ENCODE measurements at places on chromosomes 6 and 20.

GRCh38 chr6:64185621-64186020 lies 550.0 kb downstream of the PHF3 start:
- no peak for DNase-seq

DNA sequence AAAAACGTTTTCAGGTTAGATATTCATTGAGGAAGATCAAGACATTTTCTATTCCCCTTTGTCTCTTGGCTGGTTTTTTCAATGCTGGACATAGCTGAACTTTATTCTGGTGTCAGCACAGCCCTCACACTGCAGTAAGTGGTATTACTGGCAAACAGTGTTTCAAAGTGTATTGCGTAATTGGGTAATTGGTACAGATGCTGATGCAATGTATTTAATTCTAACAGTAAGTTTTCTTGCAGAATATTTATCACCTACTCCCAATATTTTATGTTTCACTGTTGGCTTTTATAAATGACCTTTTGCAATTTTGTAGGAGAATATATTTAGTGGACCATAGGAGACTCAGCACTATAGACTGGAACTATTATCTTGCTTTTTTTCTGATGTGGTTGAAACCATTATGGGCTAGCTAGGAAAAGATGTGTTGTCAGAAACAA lies 287.6 kb upstream of the SOX4 start:
- no peak for DNase-seq

- no peak for DNase-seq
Observed at GRCh38 chr6:15269011-15269410, 23.1 kb downstream of the JARID2 start.

GRCh38 chr6:148054219-148054618 lies 288.4 kb upstream of the SASH1 start:
- no peak for DNase-seq

DNA sequence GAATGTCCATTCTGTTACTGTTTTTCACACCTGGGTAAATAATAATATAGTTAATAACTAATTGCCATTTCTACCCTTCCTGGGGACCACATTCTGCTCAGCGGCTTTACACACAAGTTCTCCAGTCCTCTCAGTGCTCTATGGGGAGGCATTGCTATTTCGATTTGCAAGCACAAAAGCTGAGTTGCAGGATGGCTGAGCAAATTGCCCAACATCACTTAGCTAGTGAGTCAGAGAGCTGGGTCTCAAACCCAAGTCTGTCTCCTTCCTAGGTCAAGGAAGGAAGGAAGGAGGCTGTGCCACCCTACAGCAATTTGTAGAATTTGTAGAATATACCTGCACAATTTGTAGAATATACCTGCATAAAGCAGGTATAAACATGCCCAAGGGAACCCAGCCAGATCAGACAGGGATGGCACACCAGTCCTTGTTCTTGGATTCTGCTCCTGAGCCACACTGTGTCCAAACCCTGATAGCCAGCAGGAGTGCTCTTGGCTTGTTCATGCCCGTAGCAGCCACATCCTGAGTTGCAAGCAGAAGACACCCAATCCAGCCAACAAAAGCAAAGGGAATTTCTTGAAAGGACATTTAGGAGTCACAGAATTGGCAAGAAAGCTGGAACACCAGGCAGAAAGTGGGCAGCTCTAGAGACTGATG lies 56.9 kb downstream of the LY86 start:
- no peak for DNase-seq

DNA sequence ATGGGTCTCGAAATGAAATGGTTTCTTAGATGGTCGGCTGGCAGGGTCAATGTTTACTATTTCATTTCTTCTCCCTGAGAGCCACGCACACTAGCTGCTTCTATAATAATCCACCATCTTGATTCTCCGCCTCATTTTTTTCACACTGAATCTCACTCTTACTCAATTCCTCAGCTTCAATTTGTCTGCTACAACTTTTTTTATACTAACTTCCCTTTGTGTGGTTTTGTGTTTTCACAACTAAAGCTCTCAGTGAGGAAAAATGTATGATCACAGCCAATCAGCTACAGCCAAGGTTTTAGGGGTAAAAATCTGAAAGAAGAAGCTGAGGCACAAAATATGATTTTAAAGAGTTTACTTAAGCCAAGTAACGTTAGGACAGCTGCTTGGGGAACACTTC lies 1309.4 kb downstream of the EPHA7 start:
- DNase-seq = no peak

DNA sequence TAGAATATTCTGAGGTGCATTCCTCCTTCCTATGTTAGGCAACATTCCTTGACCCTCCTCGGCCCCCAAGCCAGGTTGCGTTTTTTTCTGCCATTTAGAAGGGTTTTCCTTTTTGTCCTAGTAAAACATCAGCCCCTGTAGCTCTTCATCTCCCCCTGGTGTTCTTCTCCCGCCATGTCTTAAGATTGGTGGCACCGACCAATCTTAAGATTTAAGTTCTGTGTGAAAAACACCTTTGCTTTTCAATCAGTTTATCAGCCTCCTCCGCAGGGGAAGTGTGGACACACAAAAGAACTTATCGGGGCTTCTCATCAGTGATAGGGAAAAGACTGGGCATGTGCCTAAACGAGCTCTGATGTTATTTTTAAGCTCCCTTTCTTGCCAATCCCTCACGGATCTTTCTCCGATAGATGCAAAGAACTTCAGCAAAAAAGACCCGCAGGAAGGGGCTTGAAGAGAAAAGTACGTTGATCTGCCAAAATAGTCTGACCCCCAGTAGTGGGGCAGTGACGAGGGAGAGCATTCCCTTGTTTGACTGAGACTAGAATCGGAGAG lies 719 bp upstream of the EDN1 start:
- no peak for DNase-seq

DNA sequence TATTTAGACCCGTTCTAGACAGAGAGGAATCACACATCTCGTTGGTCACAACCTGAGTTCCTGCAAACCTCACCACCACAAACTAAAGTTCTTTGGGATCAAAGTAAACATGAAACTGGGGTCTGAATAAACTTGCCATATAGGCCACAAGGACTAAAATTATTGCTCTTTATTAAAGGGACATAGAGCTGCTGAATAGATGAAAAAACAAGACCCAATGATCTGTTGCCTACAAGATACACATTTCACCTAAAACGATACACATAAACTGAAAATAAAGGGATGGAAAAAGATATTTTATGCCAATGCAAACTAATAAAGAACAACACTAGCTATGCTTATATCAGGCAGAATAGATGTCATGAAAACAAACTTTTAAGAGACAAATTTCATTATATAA lies 623.0 kb downstream of the TBC1D32 start:
- no peak for DNase-seq

DNA sequence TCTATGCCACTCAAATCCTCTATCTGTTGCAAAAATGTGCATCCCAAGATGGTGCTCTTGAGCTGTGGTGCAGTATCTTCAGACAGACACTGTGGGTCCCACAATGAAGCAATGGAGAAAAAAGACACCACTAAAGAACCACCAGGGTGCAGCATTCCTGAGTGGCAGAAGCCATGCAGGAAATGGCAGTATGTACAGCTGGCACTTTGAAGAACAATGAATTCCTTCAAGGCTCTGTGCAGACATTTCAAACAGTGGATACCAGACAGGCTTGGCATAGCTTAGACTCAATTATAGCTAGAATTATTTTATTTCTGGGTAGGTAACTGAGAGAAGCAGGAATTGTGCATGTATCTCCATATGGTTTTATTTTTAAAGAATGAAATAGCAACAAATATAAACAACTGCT lies 24.0 kb upstream of the HDAC2 start:
- peak; percentile 93 for DNase-seq

DNA sequence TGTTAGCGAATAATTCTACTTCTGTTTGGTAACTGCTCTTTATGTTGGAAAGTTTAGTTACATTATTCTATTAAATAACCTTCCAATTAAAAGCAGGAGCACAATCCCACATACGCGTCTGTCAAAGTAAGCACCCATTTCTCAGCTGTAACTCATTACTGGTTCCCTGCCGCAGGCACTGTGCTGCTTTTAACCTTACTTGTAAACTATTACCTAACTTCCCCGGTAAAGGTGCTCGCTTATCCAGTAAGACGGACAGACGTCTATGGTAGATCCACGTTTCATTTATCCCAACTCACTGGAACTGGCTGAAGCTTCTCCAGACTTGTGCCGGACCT lies 529 bp upstream of the ENPP4 start:
- peak; percentile 10 for DNase-seq

DNA sequence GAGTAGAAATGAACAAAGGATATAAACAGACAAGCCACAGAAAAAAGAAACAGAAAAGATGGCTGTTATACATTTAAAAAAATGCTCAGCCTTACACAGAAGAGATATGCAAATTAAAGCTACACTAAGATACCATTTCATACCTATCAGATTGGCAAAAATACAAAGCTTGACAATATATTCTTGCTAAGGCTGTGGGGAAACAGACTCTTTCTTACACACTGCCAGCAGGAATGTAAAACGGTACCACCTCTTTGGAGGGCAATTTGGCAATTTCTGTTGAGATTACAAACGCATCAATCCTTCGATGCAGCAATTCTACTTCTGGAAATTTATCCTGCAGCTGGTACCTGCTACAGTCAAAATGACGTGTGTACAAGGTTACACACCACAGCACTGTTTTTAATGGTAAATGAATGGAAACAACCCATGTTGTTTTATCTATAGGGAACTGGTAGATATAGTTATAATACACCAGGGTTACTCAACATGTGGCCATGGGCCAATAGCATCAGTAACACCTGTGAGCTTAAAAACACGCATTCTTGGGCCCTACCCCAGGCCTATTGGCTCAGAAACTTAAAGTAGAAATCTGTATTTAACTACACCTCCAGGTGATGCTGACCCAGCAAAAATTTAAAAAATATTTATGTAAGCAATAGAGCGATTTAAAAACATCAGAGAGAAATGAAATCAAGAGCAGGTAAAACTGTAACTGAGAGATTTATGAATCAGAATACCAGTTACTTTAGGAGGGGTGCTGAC lies 53.3 kb downstream of the TRAM2 start:
- DNase-seq = no peak

DNA sequence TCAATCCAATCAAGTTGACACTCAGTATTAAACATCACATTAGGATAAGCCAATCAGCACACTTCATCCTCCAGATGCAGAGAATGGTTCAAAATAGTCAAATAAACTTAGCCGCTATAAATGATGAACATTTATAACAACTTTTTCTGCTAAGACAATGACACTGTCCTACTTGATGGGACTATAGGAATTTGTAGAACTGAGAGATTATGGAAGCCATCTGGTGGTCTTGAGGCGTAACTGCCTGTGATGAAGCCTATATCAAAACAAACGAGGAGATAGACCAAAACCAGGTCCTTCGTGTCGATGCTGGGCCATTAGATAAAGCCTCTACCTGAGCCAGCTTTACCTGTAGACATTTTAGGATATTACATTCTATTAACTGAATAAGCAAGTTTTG lies 631.1 kb downstream of the COL12A1 start:
- DNase-seq = peak; percentile 6
